ENCODE measurements at places on chromosomes 1 and 21.

GRCh38 chr1:77468257-77468948, 186.6 kb downstream of the AK5 start:
- DNase-seq = peak; percentile 51

DNA sequence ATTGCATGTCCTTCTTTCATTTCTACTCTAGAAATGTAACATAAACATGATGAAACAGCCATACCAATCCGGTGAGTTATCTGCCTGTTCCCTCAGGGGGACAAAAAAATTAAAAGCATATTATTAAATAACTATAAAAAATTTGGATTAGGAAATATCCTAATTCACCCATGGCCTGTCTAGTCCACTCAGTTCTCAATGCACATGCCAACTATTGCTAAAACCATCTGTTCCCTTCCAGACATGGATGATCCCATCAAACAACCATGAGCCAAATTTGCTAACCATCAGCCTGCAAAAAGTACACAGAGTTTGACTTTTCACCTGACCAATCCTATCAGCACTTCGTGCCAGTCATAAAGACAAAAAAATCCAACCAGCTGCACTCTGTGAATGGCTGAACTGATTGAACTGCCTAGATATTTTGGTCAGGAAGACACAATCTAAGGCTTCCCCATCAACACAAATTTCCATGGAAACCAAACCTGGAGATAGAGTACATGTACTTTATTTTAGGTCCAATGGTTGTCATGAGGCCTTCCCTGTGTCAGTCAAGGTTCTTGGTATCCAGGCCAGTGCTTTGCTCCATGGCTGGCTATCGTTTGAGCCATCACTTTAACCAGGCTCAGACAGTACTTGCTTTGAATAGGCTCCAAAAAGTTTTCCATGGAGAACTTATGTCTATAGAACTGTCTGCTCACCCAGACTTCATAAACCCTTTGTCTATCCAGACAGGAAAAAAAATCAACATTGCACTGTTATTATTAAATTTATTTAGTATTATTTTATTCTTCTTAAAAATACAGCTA, 570.8 kb downstream of the LTN1 start:
- no peak for DNase-seq

GRCh38 chr1:208921259-208921658, 662.3 kb upstream of the CAMK1G start:
- DNase-seq = no peak

- no peak for DNase-seq
These were observed 41.8 kb downstream of the MAP3K7CL start for GRCh38 chr21:29172282-29172681.

DNA sequence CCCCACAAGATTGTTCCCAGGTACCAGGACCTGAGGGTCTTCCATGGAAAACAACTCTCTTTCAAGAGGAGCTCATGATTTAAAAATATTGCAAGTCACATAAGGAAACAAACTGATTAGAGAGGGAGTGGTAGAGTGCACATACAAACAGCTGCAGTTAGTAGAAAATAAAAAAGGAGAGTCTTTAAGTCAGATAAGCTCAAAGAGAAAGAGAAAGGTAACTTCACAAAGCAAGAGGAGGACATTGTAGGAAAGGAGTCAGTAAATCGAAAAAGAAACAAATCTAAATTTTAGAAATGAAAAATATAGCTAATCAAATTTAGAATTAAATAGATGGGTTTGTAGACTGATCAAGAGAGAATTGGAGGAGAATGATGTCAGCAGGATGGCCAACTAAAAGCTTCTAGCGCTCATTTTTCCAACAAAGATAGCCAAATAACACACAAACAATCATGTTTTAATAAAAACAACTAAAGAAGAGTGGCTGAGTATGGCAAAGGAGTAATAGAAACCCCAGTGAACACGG, 86.1 kb upstream of the CD53 start:
- no peak for DNase-seq
